ENCODE measurements at places on chromosomes 2 and 18.

GRCh38 chr2:66110608-66111007 lies 324.3 kb upstream of the MEIS1 start:
- no peak for DNase-seq

DNA sequence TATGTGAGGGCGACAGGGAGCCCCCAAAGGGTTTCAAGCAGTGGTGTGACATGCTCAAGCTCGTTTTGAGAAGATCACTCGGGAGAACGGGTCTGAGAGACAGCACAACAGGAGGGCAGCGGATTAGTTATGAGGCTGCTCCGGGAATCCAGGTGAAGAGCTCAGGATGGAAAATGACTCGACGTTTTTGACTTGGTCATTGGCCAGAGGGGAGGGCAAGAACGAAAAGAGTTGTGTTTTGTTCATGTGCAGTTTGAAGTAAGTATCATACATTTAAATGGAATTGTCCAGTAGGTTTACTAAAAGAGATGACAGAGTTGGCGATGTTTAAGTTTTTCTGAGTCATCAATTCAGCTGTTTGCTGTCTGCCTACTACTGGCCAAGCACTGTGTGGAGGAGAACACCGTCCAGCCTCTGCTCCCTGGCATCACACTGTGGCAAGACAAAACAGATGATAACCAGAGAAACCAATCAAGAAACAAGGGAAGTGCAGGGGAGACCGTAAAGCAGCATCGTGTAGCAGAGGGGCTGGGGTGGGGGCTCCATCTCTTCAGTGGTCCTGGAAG lies 25.3 kb upstream of the ANXA4 start:
- no peak for DNase-seq

DNA sequence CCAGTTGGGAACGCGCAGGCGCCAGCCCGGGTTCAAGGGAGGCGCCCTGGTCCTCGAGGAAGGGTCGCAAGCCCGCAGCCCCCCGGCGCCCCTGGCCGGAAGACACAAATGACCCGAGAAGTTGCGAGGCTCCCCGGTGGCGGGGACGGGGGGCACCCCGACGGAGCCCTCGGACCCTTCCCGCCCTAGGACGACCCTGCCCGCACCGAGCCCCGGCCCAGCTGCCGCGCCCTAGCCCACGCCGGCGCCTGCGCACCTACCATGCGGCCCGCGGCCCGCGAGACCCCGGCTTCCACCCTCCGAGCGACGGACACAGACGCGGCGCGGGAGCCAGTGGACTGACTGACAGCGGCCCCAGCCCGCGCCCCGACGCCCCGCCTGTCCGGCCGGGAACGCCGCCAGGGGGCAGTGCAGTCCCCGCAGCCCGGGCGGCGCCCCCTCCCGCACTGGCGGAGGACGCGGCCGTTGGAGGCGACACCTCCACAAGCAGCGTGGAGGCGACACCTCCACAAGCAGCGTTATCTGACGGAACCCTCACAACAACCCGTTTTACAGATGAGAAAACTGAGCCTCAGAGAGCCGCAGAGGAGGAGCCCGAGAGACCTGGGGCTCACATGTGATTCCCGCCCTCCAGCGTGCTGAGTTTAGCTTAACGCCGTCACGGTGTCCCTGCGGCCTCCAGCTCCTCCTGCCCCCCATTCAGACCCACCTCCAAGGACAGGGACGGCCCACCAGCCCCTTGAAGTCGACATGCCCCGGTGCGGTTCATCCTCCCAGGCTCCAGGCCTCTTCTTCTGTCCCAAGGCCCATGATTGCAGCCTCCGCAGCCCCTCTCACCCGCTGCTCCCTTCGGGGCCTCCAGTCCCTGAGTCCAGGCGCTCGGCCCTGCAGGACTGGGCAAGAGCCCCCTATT lies at the start of gene NMUR1:
Gene NMUR1 (minus strand): TSS at position 347 of the 913 bp plus-strand sequence. CDS start 84 bp downstream, at position 263.
- DNase-seq: peak; percentile 80

DNA sequence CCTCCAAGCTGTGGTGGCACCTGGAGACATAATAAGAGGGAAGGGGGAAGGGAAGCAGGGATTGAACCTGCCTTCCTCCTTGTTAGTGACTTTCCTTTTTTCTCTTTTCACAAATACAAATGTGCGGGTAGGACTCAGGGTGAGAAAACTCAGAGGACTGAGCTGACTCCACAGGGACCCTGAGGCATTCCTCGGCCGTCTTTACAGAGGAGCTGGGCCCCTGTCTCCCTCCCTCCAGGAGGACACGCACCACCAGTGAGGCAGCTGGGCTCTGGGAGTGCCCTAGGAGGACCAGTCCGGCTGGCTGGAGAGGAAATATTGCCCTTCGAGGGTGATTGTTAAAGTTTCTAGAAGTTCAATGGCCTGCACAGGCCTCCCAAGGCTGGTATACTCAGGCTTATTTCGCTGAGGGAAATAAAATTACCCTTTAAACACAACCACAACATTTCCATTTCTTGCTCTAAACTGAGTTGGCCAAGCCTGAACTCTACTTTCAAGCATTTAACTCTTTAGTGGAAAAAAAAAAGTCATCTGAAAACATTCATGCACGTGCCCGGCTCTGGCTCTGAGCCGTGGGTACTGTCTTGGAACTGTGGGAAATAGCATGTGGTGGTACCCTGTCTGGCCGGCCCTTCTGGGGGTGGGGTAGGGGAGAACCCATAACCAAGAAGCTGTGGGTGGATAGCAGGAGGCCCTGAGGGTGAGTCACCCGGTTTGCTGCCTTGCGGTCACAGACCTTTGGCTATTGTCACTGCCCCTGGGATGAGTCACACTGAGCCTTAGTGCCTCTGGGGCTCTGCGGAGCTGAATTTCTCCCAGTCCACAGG lies 116.0 kb downstream of the COPS8 start:
- no peak for DNase-seq

DNA sequence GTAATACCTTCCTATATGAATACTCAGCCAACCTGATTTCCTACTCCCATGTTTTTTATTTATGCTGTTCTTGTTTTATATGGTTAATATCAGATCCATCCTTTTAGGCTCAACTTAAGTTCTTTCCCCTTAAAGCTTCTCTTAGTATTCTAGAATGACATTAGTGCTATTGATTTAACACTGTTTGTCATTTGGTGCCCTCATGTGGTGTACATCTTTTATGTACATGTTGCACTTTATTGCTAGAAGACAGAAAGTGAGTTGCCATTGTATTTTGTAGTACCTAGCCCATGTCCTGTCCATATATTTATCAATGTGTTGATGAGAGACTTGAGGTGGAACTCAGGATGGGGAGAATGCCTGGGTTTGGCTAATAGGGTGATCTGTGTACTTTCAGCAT lies 2.5 kb downstream of the HTRA2 start:
- peak; percentile 67 for DNase-seq

DNA sequence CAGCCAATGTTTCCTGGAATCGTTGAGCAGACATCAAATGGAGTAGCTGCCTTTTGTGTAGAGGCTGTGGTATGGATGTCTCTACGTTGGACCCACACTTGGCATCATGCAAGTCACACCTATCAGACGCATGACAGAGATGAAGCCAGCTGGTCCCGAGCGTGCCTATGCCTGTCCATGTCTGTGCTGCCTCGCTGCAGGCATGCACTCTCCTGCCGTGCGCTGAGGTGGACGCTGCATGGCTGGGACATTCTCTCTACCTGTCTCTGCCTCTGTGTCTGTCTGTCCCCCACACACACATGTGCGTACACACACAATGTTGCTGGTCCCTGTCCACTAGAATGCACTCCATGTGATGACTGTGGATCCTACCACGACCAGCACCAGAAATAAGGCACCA lies 514.2 kb upstream of the MYT1L start:
- no peak for DNase-seq

DNA sequence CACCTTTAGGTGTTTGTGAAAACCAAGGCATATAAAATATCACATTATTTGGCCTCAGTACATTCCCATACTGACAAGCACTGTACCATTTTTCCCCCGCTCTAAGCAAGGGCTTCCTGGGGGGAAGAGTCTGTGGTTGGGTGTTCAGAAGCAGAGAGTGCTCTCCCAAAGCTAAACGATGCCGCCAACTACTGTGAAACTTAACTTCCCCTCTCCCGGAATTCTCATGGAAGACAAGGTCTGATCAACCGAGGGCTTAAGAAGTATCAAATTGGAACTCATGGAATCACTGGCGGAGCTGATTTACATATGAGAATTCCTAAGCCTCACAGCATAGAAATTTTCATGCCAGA lies 433 bp upstream of the MFF start:
- no peak for DNase-seq

- DNase-seq: no peak
Measured at GRCh38 chr2:123999681-124000080, 25.4 kb upstream of the CNTNAP5 start.

DNA sequence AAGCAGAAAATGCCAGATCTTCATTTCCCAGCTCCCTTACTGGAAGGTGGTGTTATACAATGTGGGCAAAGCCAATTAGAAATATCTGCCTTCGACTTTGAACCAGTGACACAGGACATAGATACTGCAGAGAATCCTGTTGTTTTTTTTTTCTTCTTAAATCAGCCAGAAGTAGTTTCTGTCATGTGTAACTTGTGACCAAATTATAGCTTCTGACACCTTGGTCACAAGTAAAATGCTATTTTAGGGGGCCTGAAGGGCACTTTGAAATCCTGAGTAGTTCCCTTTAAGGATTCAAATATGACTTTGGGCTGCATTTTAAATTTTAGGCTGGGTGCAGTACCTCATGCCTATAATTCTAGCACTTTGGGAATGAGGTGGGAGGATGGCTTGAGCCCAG lies 89.0 kb upstream of the TLK1 start:
- no peak for DNase-seq

GRCh38 chr2:127275356-127275755 lies 18.6 kb downstream of the ERCC3 start:
- DNase-seq: no peak

Data from CD4-positive, alpha-beta T cell treated with Interleukin-10 for 1 hour (primary cell).